DMS153 (cell line): ENCODE measurements at places on chromosomes 1 and 21.

GRCh38 chr1:207805841-207806421 is 54.1 kb downstream of the CD46 start:
- DNase-seq, result no peak

DNA sequence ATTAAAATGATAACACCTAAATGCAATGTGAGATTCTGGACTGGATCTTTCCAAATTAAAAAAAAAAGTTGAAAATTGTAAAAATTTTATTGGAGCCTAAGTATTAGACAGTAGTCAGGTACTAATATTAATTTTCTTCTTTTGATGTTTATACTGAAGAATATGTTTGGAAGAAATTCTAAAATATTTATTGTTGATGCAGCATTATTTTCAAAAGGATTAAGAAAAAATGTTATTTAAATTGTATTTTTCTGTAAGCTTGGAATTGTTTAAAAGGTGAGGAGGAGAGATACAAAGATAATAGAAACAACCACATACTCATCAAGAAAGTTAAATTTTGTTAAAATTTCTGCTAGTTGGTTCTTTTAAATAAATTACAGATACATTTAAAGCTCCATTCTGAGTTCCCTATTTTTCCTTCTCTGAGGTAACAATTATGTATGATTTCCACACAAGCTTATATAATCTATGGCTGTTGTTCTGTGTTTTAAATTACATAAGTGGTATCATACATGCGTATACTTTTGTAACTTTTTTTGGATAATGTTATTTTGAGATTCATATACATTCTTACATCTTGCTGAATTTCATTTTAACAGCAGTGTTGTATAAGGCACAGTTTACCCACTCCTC is 180.3 kb upstream of the RGS18 start:
- no peak for DNase-seq

DNA sequence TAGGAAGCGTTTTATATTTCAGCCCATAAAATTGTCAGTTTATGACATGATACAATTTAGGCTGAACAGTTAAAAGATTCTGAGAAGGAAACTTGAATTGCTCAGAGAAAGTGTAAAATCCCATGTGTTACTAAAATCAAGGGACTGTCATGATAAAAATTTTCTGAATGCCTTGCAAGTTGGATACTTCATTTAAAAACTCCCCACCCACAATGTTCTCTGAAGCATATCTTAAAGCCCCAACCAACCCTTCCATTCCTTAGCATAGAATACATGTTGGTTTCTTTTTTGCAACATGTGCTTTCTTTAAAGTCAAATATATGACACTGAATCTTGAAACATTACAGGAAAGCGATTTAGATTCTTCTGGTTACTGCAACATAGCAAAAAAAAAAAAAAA is 97.4 kb downstream of the MRPL39 start:
- DNase-seq, result no peak

GRCh38 chr1:18444563-18444962 is 36.2 kb upstream of the KLHDC7A start:
- DNase-seq, result no peak

DNA sequence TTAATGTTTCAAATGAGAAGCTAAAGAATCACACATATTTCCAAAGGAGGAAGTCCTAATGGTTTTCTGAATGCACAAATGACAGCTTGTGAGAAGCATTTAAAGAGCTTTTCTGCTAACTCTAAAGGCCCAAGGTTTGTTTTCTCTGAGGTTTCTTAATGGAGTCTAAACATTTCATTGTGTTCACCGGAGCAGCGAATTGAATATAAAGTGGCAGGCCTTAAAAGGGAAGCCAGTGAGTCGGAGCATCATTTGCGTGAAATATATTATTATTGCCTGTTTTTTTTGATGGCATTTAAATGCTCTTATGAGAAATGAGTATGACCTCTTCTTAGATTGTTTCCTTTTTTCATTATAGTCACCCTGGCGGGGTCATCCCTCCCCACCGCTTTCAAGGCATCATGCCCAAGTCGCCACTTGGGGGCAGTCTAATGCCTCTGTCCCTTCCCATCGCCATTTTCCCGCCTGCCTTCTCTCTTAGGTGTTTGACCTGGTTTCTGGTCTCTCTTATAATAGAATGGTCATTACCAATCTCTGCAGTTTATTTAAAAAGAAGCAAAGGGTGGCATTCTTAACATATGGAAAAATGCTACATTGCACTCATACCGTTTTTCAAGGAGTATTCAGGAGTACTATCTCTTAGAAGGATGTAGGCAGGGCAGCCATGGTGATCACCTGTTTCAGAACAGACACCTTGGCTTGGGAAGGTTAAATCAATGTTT is 25.3 kb upstream of the OVAAL start:
- no peak for DNase-seq
